Stimulated activated CD4-positive, alpha-beta T cell treated with anti-CD3 and anti-CD28 coated beads, Interleukin-1b, Interleukin-23, amount 100 ng/mL, for 1 hour (primary cell): ENCODE measurements at places on chromosomes 12 and 14.

- DNase-seq, result no peak
These were observed 11.6 kb downstream of the BMAL2 start for GRCh38 chr12:27344246-27344645.

DNA sequence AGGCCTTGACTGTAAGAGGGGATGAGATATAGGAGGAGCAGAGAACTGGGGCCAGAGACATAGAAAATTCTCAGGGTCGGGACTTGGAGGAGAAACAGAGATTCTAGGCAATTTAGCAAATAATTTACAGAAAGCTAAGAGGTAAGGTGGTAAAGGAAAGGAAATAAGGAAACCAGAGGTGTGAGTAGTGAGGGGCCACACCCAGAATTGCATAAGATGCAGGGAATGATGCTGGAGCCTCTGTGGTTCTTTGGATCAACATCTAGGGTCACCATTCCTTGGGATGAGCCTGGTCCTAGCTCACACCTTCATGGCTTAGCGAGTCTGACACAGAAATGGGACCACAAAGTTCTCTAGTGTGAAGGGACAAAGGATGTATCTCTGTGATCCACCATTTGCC is 949 bp upstream of the SDR9C7 start:
- no peak for DNase-seq

GRCh38 chr12:64521833-64522232 is 69.9 kb downstream of the TBK1 start:
- DNase-seq, result no peak

DNA sequence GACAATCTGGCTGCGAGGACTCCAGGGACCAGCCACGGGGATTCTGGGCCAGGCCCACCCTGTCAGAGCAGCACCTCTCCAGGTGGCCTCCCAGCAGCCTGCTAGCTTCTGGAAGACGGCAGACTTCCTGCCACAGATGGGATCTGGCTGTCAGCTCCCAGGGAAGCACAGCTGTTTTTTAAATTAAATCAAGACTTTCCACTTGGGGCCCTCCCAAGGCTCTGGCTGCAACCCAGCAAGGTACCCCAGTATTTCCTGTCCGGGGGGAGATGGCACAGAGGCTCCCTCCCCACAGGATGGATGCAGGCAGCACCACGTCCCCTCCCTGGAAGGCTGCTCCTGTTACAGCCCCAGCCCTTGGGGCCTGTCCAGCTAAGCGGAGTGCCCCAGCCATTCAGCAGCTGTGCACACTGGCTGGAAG is 56.9 kb downstream of the ACTN1 start:
- DNase-seq, result no peak

DNA sequence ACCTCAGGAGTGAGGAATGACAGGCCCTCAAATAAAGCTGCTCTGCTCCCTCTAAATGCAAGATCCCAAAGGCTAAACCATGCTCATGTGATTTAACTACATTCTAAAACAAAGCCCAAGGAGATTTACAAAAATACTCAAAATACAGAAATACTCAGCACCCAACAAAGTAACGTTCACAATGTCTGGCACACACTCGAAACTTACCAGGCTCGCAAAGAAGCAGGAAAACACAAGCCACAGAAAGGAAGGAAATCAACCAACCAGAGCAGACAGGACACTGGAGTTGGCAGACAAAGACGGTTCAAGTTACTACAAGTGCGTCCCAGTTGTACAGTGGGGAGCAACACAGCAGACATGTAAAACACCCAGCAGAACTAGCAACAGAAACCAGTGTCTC is 33.4 kb downstream of the STX2 start:
- no peak for DNase-seq

DNA sequence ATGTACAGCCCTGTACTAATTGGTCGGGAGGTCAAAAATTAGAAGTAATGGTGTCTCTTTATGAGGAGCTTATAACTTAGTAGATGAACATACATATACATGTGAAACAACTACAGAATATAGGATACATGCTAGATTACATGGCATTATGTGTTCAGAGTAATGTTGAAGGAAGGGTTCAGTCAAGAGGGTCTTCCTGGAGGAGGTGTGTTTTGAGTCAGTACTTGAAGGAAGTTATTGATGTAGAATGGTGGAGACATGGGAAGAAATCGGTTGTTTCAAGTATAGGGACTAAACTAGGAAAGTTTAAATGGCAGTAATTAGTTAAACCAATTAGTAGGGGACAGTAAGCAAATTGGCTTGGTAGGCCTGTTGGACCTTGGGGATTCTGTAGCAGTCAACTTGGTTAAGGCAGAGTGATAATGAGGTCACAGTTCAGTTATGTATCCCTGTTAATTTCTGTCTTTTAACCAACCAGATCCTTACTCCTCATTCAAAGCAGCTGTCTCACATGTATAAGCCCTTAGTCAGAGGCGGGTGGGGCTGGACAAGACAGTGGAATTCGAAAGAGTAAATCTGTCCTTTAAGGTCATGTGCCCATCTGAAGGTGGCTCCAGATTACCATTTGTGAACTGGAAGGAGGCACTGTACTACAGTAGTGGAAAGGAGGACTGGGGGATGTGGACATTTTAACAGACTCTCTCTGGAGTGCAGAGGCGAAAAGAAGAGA is 3.5 kb upstream of the ANKRD52 start:
- no peak for DNase-seq

DNA sequence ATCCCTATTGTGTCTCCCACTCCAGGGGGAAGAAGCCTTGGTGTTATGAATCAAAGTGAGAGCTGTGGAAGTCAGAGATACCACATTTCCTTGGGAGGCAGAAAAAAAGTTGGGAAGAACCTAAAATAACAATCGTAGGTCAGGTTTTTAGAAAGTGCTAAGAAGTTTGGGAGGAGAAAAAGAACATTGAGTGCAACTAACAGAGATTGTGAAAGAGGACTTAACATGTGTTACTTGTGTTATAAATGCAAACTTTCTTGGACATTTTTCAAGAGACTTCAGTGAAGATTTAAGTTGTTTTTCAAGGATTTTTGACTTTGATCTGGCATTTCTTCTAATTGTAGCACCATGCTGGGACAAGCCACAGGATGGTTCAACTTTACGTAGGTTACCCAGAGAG is 7.8 kb upstream of the ERP27 start:
- no peak for DNase-seq

GRCh38 chr12:774051-774614 is 21.8 kb downstream of the WNK1 start:
- no peak for DNase-seq

GRCh38 chr12:3202734-3203446 is 125.7 kb downstream of the TSPAN9 start:
- peak; percentile 48 for DNase-seq

DNA sequence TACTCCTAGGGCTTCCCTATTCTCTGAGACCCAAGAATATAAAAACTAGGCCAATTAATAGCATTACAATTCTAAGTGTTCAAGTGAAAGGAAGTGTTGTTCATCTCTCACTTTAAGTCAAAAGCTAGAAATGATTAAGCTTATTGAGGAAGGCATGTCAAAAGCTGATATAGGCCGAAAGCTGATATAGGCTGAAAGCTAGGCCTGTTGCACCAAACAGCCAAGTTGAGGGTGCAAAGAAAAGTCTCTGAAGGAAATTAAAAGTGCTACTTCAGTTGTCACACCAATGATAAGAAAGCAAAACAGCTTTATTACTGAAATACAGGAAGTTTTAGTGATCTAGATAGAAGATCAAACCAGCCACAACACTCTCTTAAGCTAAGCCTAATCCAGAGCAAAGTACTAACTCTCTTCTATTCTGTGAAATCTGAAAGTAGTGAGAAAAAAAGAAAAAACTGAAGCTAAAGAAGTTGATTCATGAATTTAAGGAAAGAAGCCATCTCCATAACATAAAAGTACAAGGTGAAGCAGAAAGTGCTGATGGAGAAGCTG is 68.9 kb downstream of the SLC6A15 start:
- DNase-seq, result no peak

DNA sequence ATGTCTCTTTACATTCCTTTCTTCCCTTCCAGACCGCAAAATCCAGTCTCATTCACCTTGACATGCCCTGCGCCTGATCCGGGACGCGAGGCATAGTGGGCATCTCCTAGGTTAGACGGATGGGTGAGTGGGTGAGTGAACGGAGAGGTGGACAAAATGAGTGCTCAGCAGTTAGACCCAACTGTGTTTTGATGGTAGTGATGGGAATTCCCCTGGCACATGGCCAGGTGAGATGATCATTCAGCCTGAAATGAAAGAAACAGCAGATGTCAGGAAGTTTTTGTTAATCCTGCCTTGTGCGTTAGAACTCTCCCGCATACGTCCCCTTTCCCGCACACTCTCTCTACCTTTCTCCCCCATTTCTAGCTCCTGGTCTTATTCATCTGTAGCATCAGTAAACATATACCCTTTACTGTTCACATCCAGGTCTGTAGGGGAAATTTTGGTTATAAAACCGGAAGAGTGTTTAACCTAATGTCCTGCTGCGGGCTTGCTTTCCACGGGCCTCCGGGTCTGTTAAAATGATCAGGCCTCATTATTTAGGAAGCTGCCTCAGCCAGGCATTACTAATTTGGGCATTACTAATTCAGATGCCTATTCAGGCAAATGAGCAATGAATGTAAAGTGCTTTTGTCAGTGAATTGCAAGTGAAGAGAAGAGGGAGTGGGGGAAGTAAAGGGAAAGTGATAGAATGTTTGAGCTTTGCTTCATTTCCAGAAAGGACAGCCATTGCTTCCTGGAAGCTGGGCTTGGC is 172.8 kb downstream of the ETV6 start:
- no peak for DNase-seq
